Breast epithelium (tissue), 4 donors: ENCODE measurements at places on chromosomes 13 and 19.
A peak's percentile ranks its signal among the peaks of the same experiment; 100 is the strongest.

GRCh38 chr13:21069561-21070004 lies 8.2 kb upstream of the LATS2 start:
- no peak for DNase-seq
- no peak overlapping the region for H3K4me3 ChIP-seq
- H3K27me3 ChIP-seq: no peaks in the 10 kb centered on the region
- H3K27ac ChIP-seq: peak overlapping the region; percentile 41
- H3K36me3 ChIP-seq: no peaks in the 10 kb centered on the region

GRCh38 chr13:29582171-29582570 lies 13.3 kb downstream of the SLC7A1 start:
- no peaks in the 10 kb centered on the region for H3K4me1 ChIP-seq
- H3K27ac ChIP-seq: no peak overlapping the region
- H3K4me3 ChIP-seq: no peak overlapping the region
- no peaks in the 10 kb centered on the region for H3K27me3 ChIP-seq

DNA sequence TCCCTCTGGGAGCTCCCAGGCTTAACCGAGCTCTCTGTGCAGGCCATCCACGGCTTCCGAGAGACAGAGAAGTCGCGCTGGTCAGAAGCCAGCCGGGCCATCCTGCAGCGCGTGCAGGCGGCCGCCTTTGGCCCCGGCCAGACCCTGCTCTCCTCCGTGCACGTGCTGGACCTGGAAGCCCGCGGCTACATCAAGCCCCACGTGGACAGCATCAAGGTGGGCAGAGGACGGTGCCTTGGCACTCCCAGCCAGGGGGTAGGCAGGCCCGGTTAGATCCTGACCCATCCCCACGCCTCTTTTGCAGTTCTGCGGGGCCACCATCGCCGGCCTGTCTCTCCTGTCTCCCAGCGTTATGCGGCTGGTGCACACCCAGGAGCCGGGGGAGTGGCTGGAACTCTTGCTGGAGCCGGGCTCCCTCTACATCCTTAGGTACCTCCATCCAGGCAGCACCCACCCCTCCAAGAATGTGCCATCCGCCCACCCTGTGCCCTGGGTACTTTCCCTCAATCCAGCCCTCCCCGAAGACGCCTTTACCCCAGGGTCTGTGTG lies 1.5 kb downstream of the PSPN start:
- peak overlapping the region; percentile 96 for H3K27ac ChIP-seq
- H3K4me1 ChIP-seq: no peaks in the 10 kb centered on the region
- H3K36me3 ChIP-seq: no peaks in the 10 kb centered on the region
- DNase-seq: no peak
- peak overlapping the region; percentile 86 for H3K4me3 ChIP-seq

GRCh38 chr19:39335168-39335548 lies 685 bp downstream of the GMFG start:
- peak overlapping the region; percentile 86 for H3K27ac ChIP-seq
- no peaks in the 10 kb centered on the region for H3K36me3 ChIP-seq
- no peaks in the 10 kb centered on the region for H3K27me3 ChIP-seq
- DNase-seq: no peak
- no peaks in the 10 kb centered on the region for H3K4me1 ChIP-seq

- H3K27ac ChIP-seq: no peak overlapping the region
- H3K4me3 ChIP-seq: no peak overlapping the region
- H3K4me1 ChIP-seq: no peaks in the 10 kb centered on the region
- no peak for DNase-seq
- no peaks in the 10 kb centered on the region for H3K36me3 ChIP-seq
These were observed 3.7 kb upstream of the DOCK9 start for GRCh38 chr13:98981369-98982080.

DNA sequence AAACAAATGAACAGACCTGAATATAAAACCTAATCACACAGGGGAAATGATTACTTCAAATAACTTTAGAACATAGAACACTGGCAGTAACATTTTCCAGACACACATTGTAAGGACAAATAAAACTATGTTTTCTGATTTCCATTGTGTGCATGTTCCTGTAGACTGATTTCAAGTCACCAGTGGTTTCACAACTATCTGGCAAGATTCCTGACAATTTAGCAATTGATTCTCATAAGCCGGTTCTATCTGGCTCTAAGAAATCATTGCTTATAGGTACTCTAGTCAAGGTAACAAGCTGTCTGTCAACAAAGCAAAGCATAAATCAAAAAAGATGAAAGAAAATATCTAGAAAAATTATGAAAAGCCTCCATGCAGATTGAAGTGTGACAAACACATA lies 19.6 kb upstream of the PCCA start:
- no peaks in the 10 kb centered on the region for H3K4me1 ChIP-seq
- H3K36me3 ChIP-seq: no peaks in the 10 kb centered on the region
- H3K4me3 ChIP-seq: no peak overlapping the region
- DNase-seq: no peak
- no peak overlapping the region for H3K27ac ChIP-seq

GRCh38 chr19:1429750-1430149 lies 8.4 kb upstream of the RPS15 start:
- no peaks in the 10 kb centered on the region for H3K4me1 ChIP-seq
- DNase-seq: no peak
- H3K36me3 ChIP-seq: peaks cover 11% of the 10 kb centered on the region
- no peaks in the 10 kb centered on the region for H3K27me3 ChIP-seq
- H3K27ac ChIP-seq: no peak overlapping the region

GRCh38 chr19:49997709-49998108 lies 27.5 kb downstream of the VRK3 start:
- no peaks in the 10 kb centered on the region for H3K4me1 ChIP-seq
- H3K4me3 ChIP-seq: no peak overlapping the region
- no peak for DNase-seq

DNA sequence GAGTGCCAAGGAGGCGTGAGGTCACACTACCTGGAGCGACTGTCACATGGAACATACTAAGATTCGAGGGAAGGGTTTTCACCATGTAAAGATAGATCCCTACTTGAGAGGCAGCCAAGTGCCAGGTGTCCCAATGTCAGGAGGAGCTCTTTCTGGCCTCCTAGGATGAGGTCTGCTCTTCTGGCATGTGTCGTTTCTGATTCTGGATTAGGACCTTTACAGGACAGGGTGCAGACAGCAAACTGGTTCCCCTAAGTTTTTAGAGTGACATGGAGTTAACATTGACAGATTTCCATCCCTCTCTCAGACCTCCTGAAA lies 75.3 kb downstream of the ZNF536 start:
- H3K4me1 ChIP-seq: no peaks in the 10 kb centered on the region
- H3K4me3 ChIP-seq: no peak overlapping the region
- H3K27me3 ChIP-seq: no peaks in the 10 kb centered on the region
- H3K27ac ChIP-seq: no peak overlapping the region
- no peak for DNase-seq

DNA sequence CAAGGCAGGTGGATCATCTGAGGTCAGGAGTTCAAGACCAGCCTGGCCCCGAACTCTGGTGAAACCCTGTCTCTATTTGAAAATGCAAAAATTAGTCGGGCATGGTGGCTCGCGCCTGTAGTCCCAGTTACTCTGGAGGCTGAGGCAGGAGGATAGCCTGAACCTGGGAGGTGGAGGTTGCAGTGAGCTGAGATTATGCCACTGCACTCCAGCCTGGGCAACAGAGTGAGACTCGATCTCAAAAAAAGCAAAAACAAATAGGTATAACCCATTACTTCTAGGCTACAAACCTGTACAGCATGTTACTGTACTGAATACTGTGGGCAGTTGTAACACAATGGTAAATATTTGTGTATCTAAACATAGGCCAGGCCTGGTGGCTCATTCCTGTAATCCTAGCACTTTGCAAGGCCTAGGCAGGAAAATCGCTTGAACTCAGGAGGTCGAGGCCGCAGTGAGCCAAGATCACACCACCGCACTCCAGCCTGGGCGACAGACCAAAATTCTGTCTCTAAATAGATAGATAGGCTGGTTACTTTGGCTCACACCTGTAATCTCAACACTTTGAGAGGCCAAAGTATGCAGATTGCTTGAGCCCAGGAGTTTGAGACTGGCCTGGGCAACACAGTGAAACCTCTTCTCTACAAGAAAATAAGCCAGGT lies 63.5 kb downstream of the MYO9B start:
- H3K36me3 ChIP-seq: no peaks in the 10 kb centered on the region
- H3K4me3 ChIP-seq: no peak overlapping the region
- peaks cover 16% of the 10 kb centered on the region for H3K4me1 ChIP-seq
- DNase-seq: peak; percentile 41
- no peaks in the 10 kb centered on the region for H3K27me3 ChIP-seq

DNA sequence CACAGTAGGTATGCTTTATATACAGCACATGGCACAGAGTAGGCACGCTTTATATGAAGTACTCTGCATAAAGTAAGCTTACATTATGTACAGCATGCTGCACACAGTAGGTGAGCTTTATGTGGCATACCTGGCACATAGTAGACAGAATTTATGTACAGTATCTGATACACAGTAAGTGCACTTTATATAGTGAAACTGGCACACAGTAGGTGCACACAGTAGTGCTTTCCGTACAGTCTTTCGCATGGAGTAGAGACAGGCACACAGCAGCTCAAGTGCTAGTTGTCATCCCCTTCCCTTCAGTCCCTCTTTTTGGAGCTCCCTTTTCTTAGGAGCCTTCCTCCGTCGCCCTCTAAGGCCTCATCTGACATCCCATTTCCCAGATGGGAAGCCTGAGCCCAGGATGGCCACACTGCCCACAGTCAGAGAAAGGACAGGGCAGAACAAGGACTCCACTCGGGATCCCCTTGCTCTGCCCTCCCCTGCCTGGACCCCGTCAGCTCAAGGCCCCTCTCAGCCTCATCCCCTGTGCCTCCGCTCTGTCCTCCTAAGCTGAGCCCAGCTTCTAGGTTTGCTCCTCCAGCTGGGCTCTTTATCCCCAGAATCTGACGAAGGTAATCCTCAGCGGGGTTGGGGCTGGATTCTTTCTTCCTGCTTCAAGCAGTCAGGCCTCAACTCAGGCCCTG lies 852 bp upstream of the CYP4F12 start:
- no peaks in the 10 kb centered on the region for H3K27me3 ChIP-seq
- DNase-seq: no peak
- H3K4me3 ChIP-seq: no peak overlapping the region
- no peaks in the 10 kb centered on the region for H3K4me1 ChIP-seq

DNA sequence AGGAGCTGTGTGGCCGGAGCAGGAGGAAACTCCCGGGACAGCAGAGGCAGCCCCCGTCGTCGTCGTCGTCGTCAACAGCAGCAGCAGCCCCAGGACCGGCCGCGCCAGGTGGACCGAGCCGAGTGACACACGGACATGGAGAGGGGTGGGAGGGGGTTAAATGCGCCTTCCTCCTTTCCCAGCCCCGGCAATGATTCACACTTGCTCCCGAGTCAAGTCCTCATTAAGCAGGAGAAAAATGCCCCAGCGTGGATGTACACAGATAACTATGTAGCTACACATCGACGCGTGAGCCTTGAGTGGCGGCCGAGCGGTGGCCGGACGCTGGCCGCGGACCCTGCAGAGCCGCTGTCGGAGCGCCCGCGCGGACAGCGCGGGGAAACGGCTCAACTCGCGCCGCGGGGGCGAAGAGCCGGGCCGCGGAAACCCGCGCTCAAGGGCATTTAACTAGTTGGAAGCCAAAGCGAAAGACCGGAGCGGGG lies 645 bp downstream of the UBL3 start:
- peak; percentile 66 for DNase-seq
- peaks cover 4% of the 10 kb centered on the region for H3K4me1 ChIP-seq
- no peaks in the 10 kb centered on the region for H3K27me3 ChIP-seq
- H3K4me3 ChIP-seq: peak overlapping the region; percentile 86
- peak overlapping the region; percentile 100 for H3K27ac ChIP-seq

DNA sequence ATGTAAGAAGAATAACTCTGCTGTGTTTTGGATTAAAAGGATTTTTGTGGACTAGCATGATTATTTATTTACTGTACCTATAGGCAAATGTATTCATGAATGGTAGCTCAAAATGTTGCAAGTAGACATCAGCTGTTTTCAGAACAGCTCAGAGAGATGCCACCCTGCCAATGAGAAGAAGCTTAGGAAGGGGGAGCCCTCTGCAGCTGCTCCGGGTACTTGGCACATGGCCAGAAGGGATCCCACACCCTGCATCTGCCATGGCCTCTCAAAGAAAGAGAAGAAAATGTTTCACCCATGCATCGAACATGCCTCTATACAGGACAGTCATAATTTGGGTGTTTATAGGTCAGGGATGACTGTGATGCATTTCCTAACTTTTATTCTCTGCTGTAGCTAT lies 30.5 kb upstream of the MBNL2 start:
- no peaks in the 10 kb centered on the region for H3K4me1 ChIP-seq
- no peak overlapping the region for H3K27ac ChIP-seq
- DNase-seq: no peak
- H3K27me3 ChIP-seq: no peaks in the 10 kb centered on the region
- H3K4me3 ChIP-seq: no peak overlapping the region

DNA sequence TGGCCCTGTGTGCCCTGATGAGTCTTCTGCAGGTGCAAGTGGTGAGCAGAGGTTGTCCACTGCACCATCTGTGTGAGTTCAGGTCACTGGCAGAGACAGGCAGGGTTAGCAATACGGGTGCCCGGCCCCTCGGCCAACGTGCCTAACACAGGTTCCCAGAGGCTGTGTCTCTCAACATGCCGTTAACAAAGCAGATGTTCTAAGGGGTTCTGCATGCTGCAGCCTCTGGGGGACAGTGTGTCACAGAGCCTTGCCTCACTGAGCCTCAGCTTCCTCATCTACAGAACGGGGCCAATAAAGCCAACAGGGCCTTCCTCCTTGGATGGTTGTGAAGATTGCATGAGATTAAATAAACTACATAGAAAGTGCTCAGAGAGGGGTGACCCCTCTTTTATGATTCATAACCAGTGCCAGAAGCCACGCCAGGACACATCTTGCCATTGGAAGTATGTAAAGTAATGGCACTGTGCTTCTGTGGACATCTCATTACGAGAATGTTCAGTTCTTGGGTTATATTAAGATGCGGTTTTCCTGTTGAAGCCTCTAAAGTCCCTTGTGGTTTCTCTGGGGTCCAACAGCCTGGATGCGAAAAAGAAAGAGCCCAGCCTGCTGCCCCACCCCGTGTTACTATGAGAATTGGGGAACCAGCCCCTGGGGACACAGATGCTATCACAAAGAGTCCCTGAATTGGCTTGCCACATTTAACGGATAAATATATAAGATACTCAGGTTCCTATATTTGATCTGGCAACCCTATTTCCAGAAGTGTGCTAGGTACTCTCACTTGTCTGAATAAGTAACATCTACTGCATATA lies 11.2 kb upstream of the ARHGEF18 start:
- H3K4me3 ChIP-seq: no peak overlapping the region
- H3K4me1 ChIP-seq: no peaks in the 10 kb centered on the region
- DNase-seq: no peak
- H3K27me3 ChIP-seq: no peaks in the 10 kb centered on the region
- no peaks in the 10 kb centered on the region for H3K36me3 ChIP-seq
- H3K27ac ChIP-seq: no peak overlapping the region

GRCh38 chr13:73981595-73981994 lies 152.6 kb downstream of the KLF12 start:
- H3K36me3 ChIP-seq: no peaks in the 10 kb centered on the region
- H3K4me3 ChIP-seq: no peak overlapping the region
- no peaks in the 10 kb centered on the region for H3K27me3 ChIP-seq

- no peaks in the 10 kb centered on the region for H3K27me3 ChIP-seq
- H3K27ac ChIP-seq: no peak overlapping the region
- no peaks in the 10 kb centered on the region for H3K36me3 ChIP-seq
- H3K4me3 ChIP-seq: no peak overlapping the region
- no peaks in the 10 kb centered on the region for H3K4me1 ChIP-seq
- DNase-seq: no peak
These were observed 120.6 kb upstream of the HTR2A start for GRCh38 chr13:47017476-47017875.

- DNase-seq: no peak
- H3K4me3 ChIP-seq: no peak overlapping the region
- H3K27ac ChIP-seq: no peak overlapping the region
- H3K27me3 ChIP-seq: no peaks in the 10 kb centered on the region
- H3K4me1 ChIP-seq: no peaks in the 10 kb centered on the region
These were observed 33.6 kb downstream of the NALCN start for GRCh38 chr13:101382701-101383100.
